ENCODE measurements at places on chromosomes 4 and X.

- DNase-seq: no peak
These were observed 179.7 kb upstream of the CNKSR2 start for GRCh38 chrX:21194526-21194925.

DNA sequence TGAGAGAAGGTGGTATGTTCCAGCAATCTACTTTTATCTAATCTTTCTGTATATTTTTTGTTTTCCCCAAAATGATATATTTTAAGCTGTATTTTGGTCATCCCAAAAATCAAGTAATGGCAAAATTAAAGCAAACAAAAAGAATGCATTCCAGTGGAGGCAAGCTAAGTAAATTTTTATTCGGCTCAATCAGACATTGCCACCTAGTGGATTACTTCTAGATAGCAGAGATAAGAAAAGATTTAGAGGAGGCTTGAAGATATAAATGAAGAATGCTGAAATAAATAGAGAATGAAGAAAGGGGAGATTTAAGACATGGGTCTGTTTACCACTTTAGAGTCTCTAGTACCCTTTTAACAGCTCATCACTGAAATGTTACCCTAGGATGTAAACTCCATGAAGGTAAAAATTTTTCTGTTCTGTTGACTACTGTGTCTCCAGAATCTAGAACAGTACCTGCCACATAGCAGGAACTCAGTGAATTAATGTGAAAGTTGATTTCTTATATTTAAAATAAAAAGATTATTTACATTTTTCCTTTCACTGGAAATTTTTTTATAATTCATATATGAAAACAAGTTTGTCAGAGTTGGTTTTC, 110.9 kb upstream of the ANK2 start:
- peak; percentile 76 for DNase-seq

DNA sequence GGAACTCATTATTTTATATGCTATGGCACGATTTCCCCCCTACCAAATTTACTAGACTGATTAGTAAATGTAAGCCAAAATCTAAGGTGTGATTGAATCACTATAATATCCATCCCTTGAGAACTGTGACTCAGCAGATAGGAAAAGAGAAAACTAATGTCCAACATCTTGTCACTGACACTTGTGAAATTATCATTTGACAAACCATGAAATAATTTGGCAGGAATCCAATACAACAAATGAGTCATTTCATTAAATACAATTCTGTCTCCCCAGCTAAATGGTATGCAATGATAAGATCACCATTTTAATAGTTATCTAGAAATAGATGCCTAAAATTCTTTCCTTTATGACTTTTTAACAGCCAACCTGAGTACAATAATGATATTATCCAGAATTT, 462.3 kb downstream of the DMD start:
- DNase-seq: no peak

- DNase-seq: no peak
These were observed 29.1 kb downstream of the RIPPLY1 start for GRCh38 chrX:106874075-106874474.

GRCh38 chrX:32408389-32408788, 803.0 kb downstream of the DMD start:
- no peak for DNase-seq

GRCh38 chr4:98529970-98530569, 128.3 kb downstream of the TSPAN5 start:
- no peak for DNase-seq

DNA sequence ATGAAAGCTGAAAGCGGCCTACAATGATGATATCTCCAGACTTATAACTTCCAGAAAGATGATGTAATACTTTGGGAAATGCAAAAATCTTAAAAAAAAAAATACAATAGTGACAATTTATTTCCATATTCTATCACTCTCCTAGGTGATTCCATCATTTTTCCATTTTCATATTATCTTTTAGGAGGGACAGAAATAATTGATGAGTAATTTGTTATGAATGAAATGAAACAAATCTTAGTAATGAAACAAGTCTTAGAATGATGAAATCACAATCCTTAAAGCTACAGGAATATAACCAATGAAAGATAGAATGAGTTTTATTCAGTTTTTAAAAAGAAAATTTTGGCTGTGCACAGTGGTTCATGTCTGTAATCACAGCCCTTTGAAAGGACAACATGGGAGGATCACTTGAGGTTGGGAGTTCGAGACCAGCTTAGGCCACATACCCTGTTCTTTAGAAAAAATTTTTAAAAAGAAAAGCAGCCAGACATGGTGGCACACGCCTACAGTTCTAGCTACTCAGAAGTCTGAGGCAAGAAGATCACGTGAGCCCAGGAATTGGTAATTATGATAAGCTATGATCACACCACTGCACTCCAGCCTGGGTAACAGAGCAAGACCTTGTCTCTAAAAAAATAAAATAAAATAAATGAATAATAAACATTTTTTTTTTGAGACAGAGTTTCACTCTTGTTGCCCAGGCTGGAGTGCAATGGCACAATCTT, 21.7 kb downstream of the CLOCK start:
- DNase-seq: peak; percentile 5
